ENCODE measurements at places on chromosomes 1 and 21.

DNA sequence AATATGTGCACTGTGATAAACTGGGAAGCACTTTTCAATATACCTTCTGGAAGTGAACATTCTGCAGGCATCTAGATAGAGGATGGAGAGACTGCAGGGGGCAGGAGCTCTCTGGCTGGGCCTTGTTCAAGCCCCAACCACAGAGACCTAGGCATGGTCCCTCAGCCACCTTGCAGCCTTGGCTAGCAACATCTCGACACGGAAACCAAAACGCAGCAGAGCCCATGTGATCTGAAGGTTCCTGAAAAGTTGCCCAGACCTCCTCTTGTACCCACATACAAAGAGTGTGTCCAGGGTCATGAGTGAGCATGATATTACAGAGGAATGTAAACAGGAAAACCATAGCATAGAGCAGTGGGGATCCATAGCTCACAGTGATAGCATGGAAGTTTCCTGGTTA, 33.1 kb upstream of the SAMD11 start:
- no peaks in the 10 kb centered on the region for H3K4me1 ChIP-seq
- no peak overlapping the region for H3K27ac ChIP-seq
- H3K36me3 ChIP-seq, result no peaks in the 10 kb centered on the region

GRCh38 chr1:205398586-205398985, 23.3 kb downstream of the LEMD1 start:
- H3K4me1 ChIP-seq, result no peaks in the 10 kb centered on the region
- H3K36me3 ChIP-seq, result no peaks in the 10 kb centered on the region
- H3K27ac ChIP-seq, result no peak overlapping the region
- no peaks in the 10 kb centered on the region for H3K27me3 ChIP-seq
- DNase-seq, result no peak
- no peak overlapping the region for H3K4me3 ChIP-seq

GRCh38 chr21:34029743-34030528, 43.4 kb upstream of the MRPS6 start:
- no peak overlapping the region for H3K27ac ChIP-seq
- H3K27me3 ChIP-seq, result no peaks in the 10 kb centered on the region
- H3K36me3 ChIP-seq, result no peaks in the 10 kb centered on the region
- no peaks in the 10 kb centered on the region for H3K4me1 ChIP-seq
- H3K4me3 ChIP-seq, result no peak overlapping the region
- no peak for DNase-seq

DNA sequence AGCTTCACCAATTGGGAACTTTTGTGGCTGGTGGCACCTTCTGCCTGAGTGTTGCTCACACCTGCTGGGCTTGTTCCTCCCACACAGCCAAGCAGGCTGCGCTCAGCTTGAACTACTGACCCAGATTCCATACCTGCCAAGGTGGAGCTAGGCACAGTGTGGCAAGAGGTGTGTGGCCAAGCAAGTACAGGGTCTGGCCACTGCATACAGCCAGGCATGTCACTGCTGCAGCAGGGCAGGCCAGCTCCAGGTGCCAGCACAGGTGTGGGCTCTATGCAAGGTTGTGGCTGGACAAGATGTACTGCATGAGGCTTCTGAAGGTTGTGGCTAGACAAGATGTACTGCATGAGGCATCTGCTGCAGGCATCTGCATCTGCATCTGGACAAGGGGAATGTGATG, 1254.8 kb downstream of the AMY1C start:
- no peaks in the 10 kb centered on the region for H3K36me3 ChIP-seq
- H3K4me1 ChIP-seq, result no peaks in the 10 kb centered on the region
- no peaks in the 10 kb centered on the region for H3K27me3 ChIP-seq
- no peak for DNase-seq
- no peak overlapping the region for H3K27ac ChIP-seq

Measured in heart right ventricle (tissue), 16 donors.